ENCODE measurements at places on chromosomes 2 and 18.

- DNase-seq, result no peak
Measured at GRCh38 chr2:111662039-111662770, 221.8 kb downstream of the ANAPC1 start.

- no peak for DNase-seq
Measured at GRCh38 chr2:241816431-241817121, 7.6 kb downstream of the NEU4 start.

DNA sequence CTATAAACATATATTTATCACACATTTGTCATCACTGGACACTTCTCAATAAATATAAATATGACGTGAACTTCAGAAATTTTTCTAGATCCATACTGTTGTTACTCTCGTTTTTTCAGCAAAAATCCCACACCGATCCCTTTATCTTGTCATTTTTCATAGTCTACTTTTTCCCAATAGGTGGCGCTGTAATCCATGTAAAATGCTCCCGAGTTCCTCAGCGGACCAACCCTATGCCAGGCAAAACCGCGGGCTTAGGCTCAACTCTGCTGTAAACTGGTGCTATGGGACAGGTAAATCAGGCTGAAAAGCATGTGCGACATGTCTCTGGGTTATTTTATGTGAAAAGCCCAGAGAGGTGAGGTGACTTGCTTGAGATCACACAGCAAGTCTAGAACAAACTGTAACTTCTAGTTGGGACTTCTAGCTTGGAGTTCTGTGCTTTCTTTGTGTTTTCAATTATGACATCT lies 104.0 kb downstream of the COBLL1 start:
- DNase-seq, result no peak

DNA sequence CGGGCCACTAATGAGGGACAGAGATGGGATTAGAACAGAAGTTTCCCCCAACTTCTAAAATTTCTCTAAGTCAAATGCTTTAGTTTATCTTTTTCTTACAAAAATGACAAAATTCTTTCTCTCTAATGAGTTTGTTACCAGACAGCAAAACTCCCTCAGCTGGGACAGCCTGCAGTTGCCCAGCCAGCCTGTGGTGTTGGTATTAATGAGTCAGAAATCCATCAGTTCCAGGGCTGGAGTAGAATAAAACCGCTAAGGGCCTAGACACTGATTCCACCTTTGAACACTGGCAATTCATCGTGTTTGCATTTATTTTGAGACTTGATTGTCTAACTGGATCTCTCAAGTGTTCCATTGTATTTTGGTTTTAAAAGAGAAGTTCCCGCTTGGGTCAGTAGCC lies 38.3 kb upstream of the SMAD2 start:
- no peak for DNase-seq

DNA sequence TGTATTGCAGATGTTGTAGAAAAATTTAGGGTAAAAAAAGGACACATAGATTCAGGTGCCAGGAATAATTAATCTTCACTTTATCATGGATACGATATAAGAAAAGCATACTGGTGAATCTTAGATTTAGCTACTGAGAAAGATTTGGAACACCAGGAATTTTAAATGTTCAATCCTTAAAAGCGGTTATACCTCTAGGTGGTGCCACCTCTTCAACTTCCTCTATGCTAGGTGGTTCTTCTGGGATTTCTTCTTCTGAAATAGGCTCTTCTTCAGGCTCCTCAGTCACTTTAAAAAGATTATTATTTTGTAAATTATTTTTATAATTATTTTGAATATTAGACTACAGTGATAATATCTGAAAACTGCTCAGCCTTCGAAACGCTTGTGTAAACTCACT lies 133.1 kb downstream of the TTN start:
- DNase-seq, result no peak

DNA sequence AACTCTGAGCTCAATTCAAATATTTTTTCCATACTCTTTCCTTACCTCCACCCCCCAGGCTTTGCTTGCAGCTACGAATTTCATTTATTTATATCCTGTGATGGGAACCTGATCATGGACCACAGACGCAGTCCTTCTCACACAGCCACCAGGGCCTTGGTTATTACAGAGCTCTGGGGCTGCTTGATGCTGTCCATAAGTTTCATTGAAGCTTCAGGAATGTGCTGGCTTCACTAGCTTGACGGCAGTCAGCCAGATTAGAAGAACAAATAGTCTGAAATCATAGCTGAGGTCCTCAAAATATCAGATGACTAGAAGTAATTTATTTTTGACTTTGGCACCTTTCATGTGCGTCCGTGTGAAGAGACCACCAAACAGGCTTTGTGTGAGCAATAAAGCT lies 104.9 kb downstream of the VWA3B start:
- no peak for DNase-seq

DNA sequence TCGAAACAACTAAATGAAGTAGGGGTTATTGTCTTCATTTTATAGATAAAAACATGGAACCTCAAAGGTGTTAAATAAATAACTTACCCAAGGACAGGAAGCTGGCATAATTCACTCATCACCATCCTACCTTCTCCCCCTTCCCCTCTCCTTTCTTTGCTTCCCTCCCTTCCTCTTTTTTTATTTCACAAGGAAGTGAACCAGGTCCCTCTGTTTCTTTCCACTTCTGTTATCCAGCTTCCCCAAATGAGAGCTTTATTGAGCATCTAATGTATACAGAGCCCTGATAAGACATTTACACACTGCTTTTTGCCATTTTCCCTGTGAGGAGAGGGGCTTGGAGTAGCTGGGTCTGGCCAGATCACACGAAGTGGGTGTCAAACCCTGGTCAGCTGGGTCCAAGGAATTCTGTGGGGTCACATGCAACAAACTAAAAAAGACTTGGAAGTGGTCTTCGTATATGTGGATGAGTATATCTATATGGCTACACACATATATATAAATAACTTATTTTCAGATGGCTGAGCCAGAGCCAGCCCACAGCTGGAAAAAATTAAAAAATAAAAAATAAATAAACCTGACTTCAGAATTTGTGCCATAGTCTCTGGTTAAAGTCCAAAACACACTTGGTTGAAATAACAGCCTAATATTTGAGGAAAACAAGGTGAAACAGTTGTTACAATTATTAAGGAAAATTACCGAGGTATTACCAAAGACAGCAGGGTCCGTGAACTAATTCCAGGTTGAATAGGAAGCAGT lies 49.3 kb upstream of the FOSL2 start:
- DNase-seq, result no peak

DNA sequence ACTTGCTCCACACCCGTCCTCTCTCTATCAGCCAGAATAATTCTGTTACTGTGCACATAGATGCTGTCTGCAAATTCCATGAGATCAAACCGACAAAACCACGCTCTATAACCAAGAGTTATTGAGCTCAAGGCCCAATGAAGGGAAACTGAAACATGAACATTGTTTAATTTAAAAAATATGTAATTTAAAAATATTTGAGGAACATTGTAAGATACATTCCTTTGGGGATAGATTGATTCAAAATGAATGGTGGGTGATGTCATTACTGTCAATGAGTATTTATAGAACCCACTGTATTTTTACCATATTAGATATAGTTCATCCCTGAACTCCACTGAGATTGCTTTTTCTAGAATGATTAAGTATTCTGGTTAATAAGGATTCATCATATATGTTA lies 50.4 kb downstream of the NCKAP5 start:
- no peak for DNase-seq

- DNase-seq, result no peak
Measured at GRCh38 chr2:17303054-17303453, 215.2 kb downstream of the RAD51AP2 start.

GRCh38 chr2:142883526-142883925 lies 6.1 kb downstream of the KYNU start:
- DNase-seq, result no peak

GRCh38 chr2:106142683-106143082 lies 51.4 kb downstream of the UXS1 start:
- DNase-seq, result no peak

DNA sequence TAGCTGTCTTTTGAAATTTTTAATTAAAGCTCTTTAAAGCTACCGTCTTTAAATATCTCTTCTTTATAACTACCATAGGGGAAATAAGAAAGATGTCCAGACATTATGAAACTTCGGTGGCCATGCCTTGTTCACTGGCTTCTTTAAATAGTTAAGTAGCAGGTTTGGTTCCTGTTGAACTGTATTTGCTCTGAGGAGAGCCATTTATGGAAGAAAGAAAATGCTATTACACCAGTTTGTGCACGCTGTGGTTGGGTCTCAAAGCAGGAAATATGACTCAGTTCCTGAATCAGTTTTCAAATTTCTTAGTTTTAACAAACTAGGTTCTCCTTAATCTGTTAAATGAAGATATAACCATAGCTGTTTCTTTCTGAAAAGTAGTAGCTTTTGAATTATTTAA lies 12.2 kb downstream of the ARPC2 start:
- DNase-seq, result peak; percentile 18

- no peak for DNase-seq
Measured at GRCh38 chr2:118374974-118375755, 286.9 kb downstream of the INSIG2 start.

GRCh38 chr2:48870503-48870902 lies 115.0 kb upstream of the LHCGR start:
- DNase-seq, result no peak

GRCh38 chr18:34038086-34038485 lies 186.6 kb downstream of the NOL4 start:
- DNase-seq, result no peak

DNA sequence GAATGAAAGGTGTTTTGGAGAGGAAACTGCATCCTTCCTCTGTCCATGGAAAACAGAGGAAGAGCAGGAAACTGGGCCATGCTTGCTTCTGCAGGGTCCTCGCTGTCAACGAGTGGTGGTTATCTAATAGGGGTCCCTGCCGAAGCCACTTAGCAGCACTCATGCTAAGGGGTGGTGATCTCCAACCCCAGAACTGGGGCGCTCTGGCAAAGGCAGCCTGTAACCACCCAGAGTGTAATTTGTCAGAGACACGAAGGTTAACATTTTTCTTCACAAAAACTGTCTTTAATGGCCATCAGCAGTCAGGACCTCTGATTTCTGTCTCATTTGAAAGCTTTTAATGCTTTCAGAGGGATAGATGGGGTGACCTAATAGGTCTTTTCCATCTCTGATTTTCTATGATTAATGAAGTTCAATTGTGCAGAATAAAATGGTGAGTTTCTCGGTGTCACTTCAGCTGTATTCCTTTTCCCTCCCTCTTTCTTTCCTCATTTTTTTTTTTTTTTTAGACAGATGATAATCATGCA lies 231.3 kb upstream of the CELF4 start:
- no peak for DNase-seq

- no peak for DNase-seq
Measured at GRCh38 chr18:6613581-6613980, 115.9 kb upstream of the ARHGAP28 start.

DNA sequence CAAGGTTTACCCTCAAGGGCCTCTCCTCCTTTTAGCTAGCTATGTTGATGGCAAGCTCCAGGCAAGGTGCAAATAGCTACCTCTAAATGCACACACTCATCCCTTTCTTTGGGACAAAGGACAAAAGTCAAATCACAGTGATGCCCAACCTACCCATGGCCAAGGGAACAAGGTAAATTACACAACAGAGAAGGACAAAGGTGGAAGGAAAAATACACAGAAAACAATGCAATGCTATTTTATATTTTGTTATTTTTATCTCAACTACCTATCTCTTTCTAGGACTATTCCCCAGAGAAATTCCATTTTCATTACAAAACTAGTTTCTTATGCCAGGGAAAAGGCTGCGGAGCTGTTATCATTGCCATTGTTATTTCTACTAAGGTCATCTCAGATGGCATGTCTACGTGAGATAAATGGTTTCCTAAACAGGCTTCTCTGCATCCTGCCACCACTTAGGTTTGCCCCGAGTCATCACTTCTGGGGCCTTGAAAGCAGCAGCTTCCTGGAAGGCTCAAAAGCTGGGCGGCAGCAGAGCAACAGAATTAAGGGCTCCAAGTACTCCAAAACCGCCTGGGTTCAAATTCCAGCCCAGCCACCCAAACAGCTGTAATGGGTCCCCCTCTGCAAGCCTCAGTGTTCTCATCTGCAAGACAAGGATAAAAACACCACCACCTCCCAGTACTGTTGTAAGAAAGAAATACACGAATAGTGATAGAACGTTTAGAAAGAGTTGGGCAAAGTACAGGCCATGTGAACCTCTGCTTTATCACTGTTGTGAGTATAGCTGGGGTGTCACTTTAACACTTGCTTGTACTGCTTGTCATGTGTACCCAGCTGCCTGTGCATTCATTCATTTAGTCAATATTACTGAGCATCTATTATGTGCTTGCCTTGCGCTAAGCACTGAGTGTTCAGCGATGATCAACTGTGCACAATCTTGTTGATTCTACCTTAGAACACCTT lies 20.9 kb downstream of the BCL2 start:
- DNase-seq, result no peak

- no peak for DNase-seq
Measured at GRCh38 chr2:634636-635388, 42.4 kb downstream of the TMEM18 start.

DNA sequence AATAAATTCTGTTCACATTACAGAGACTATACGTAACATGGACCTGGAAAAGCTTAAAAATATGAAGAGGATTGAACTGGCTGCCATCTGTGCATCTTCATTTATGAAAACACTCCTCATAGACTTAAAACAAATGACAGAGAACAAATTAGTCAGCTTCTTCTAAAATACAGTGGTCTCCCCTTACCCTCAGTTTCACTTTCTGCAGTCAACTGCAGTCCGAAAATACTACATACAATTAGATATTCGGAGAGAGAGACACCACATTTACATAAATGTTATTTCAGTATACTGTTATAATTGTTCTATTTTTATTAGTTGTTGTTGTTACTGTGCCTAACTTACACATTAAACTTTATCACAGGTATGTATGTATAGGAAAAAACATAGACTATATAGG lies 6.5 kb downstream of the RNF103 start:
- DNase-seq, result no peak

DNA sequence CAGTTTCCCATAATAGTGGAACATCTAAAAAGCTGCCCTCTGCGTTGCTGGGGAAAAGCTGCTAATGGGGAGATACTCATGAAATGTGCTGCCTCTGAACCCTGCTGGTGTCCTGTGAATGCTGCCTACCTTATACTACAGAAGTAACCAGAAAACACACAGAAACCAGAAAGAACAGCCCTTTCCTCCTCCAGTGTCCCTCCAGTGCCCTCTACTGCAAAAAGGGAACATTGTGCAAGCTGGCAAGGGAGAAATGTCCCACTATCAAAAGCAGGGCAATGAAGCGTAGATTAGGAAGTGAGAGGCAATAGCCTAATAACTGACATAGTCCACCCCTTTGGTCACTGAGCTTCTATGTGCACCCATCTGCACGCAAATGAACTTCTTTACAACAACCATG lies 162.7 kb upstream of the ETAA1 start:
- no peak for DNase-seq

- no peak for DNase-seq
Measured at GRCh38 chr2:176079285-176079830, 4.4 kb downstream of the EVX2 start.

GRCh38 chr18:65548316-65548715 lies 202.5 kb upstream of the CDH7 start:
- no peak for DNase-seq

- no peak for DNase-seq
Measured at GRCh38 chr2:217074576-217075255, 214.9 kb upstream of the TNP1 start.

- DNase-seq, result no peak
Measured at GRCh38 chr18:28176948-28177827, at the start of gene CDH2. Gene CDH2, minus strand, starts transcription at chr18:28177130. Its CDS starts 108 bp downstream, at chr18:28177022.

Measured in stimulated activated CD4-positive, alpha-beta T cell treated with anti-CD3 and anti-CD28 coated beads, TNF-alpha, amount 100 ng/mL, for 1 hour (primary cell).